ENCODE measurements at places on chromosomes 1 and 21.
A peak's percentile ranks its signal among the peaks of the same experiment; 100 is the strongest.

- DNase-seq = no peak
Measured at GRCh38 chr21:44323591-44323990, 15.6 kb downstream of the CFAP410 start.

DNA sequence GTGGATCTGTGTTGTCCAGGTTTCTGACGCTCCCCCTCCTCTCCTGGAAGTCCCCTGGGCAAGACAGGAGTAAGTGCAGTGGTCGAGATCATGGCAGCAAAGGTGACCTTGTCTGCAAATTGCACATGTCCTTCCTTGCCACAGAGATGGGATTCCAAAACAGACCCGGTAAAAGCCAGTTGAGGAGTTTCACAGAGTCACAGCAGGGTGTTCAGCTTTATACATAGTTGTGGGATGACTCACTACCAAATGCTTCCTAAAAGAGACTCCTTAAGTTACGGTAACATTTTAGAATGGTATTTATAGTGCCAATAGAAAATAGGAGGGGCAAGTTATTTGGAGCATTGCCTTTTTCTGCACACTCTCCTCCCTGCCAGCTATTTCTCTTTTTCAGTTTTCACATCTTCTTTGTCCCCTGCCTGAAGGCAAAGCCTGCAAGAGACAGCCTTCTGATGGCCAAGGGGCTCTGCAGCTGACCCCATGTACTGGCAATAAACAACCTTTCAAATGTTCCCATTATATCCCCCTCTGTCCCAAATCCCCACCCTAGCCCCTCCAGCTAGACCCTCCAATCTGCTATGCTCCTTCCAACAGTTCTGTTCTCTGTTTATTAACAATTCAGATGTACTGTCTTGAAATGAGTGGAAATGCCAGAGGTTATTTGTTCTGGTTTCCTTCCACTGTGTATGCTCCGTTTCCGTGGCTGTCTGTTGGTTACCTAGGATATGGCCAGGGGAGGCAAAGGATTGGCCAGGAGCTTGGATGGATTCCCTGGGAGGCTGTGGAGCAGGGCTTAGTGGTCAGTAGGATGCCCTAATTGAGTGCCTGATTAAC lies 115.0 kb downstream of the TGFB2 start:
- DNase-seq = no peak

DNA sequence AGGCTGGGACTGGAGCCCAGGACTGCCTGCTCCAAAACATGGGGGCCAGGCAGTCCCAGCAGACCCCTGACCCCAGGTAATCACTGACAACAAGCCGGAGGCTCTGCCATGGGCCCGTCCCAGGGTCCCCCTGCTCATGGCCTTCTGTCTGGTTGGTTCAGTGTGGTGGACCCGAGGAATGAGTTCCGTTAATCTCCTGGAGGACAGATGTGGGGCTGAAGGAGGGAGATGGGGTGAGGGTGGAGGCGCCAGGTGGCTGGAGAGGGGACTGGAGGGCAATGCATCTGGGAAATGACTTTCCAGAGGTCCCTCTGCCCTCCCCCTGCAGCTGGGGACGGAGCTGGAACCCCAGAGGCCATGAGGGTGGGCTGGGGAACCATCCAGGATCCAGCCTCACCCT lies 103.2 kb downstream of the EBNA1BP2 start:
- no peak for DNase-seq

- peak; percentile 82 for DNase-seq
Measured at GRCh38 chr1:26378088-26378878, 5.7 kb upstream of the ZNF683 start.

GRCh38 chr21:15929536-15929935 lies 199.8 kb downstream of the USP25 start:
- no peak for DNase-seq

DNA sequence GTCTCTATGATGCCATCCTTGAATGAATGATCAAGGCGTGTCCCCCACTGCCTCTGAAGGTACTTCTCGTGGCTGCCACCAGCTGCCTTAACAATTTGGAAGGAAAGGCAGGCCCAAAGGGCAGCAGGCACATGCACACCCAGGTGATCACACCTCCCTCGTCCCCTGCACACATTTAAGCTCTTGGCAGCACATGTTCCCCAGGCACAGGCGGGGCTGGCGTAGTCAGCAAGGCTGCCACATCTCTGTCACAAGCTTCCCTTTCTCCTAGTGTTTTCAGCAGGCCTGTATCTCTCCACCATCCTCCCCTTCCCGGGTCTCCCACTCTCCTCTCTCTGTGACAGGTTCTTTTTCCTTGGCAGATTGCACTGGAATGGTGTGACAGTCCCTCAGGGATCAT lies 111.9 kb downstream of the CACNA1E start:
- no peak for DNase-seq

GRCh38 chr1:3348196-3348865 lies 106.1 kb upstream of the ARHGEF16 start:
- DNase-seq = no peak

DNA sequence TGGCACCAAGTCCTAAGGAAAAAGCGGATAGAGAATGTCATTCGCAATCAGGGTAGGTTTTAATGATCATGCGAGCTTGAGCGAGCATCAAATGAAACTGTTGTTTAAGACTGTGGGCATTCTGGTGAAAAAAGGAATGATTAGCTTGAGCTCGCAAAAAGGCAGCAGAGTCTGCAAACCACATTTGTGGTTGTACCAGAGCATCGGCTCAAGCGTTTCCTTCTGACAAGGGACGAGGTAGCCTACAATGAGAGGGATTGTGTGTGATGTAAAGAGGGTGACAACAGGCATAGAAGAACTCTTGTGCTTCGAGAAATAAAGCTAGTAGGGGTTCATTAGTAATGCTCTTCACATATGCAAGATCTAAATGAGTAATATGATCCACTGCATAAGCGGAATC lies 11.1 kb upstream of the CD48 start:
- DNase-seq = no peak

DNA sequence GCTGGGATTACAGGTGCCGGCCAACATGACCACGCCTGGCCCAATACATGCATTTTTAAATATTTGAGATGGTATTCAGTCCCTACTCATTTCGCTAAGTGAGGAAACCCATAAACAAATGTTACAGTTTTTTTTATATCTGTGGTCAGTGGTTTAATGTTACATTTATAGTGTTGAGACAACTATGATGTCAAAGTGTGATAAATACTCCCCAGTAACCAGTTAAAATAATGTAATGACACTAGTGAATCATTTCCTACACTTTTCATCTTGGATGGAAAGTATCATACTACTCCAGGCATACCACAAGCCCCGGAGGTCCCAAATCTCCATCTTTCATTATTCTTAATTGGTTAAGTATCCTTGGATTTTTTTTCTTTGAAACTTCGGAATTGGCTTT lies 87.5 kb upstream of the KIF26B start:
- no peak for DNase-seq

DNA sequence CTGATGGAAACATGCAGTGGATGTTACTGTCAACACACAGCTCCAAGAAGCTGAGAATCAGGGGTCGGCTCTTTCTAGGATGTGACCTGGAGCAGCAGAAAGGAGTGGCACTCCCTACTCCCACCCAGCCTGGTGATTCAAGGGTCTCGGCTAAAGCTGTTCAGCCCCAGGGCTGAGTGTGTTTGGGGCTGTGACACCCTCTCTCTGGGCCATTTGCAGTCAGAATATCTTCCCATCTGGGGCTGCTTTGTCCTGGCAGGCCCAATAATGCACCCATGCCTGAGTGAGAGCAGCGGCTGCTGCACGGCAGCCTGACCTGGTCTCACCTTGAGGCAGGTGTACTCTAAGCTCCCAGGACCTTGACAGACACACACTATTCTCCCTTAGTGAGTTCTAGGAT lies 52.5 kb upstream of the AJAP1 start:
- DNase-seq = no peak

DNA sequence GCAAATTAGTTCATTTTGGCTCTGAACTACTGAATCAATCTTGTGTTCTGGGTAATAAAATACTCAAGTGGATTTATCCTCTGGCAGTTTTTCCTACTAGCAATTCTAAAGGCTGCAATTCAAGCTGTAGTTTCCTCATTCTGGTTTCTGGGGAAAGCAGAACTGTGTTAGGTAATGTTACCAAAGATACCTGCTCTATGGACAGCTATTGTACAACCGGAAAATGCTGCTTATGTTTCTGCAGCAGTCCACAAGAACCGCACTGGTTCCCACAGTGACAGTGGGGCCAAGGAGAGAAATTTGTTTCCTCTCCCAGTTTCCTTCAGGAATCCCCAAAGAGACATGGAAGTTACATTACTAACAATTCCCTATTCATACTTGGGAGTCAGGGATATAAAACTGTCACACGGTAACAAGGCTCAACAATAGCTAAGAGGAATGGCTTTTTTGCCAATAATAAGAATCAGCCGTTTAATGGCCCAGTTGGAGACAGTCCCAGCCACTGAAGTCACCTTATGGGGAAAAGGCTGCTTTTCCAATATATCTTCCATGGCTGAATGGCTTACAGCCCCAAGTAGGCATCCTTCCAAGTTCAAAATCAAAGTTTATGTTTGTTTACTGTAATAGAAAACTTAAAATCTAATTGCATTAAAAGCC lies 52.6 kb downstream of the PCNX2 start:
- no peak for DNase-seq
